ENCODE measurements at places on chromosomes 16 and 17.

DNA sequence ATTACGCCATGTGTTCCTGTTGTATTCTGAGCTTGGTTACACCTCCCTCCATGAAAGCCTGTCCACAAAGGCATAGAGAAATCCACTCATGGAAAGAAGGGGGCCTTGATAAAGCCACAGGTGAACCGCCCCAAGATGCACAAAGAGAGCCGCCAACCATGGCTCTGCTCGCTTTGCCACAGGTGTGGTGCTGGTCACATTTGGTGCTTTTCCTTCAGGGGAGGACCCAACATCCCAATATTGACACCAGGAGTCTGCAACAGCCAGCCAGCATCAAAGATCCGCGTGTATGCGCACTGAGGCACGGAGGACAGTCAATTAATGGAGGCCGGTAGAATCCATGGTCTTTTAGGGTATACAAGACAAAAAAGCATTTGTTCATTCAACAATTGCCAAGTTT lies 7.3 kb downstream of the ABCA3 start:
- no peak for DNase-seq

- no peak for DNase-seq
Measured at GRCh38 chr17:51353296-51353695, 93.0 kb downstream of the UTP18 start.

DNA sequence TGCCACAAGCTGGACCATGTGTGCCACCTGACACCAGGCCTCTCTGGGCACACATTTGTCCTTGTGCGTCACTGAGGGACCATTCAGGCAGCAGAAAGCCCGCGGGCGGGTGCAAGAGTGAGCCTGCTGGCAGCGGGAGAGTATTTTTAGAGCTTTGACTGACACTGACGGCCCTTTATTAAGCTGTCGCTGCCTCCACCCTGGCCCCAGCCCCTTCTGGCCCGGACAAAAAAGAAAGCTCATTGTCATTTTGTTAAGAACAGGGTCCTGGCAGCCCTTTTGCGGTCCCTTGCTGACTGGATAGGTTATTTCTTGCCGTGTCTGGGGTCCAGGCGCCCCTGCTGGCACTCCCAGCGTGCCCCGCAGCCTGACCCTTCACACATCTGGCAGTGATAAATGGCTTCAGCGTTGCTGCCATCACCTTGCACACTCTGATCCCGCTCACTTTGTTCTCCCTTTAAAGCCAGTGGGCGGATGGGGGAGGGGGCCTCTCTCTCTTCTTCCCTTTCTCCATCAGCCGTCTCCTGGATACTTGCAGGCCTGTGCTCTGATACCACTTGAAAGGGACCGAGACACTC lies 78.4 kb upstream of the NKD1 start:
- DNase-seq, result no peak

GRCh38 chr17:57490890-57491289 lies 234.6 kb downstream of the MSI2 start:
- no peak for DNase-seq

- no peak for DNase-seq
Measured at GRCh38 chr17:17545984-17546383, 45.5 kb downstream of the PEMT start.

GRCh38 chr17:18954321-18954720 lies 2.4 kb downstream of the SLC5A10 start:
- DNase-seq, result no peak

- no peak for DNase-seq
Measured at GRCh38 chr16:70706948-70707465, 21.2 kb upstream of the MTSS2 start.

DNA sequence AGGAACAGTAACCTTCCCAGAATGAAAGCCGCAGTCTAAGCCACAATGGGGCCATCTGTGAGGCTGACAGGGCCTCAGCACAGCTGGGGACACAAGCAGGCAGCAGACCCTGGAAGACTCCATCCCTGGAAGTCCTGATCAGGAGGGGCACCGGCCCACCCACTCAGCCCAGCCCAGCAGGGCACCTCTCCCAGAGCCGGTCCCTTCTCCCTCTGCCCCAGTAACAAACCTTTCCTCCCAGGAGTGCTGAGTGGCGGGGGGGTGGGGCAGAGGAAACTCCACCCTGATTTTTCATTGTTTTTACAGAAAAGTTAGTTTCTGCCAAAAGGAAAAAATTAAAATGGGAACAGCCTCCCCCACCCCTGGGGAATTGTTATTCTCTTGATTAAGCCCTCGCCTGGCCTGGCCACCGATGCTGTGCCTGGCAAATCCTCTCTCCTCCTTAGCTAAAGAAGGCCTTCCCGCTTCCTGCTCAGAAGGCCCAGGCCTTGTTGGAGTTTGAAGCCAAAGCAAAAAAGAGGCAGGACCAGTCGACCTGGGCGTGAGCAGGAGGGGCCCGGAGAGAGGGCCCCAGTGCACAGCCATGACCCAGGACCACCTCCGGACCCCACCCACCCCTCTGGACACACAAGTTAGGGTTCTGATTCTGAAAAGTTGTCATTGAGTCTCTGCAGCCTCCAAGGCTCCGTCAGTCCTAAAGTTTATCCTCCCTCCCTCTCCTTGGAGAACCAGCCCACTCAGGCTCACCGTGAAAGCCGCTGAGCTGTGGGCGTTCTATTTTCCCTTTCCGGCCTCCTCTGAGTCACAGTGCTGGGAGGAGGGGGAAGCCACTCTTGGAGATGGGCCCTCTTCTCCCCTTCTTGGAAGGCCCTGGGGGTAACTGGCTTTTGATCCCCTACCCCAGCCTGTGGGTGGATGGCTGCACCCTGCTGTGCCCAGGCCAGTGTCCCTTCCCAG lies 128.4 kb upstream of the TNRC6C start:
- DNase-seq, result no peak

Data from activated CD4-positive, CD25-positive, alpha-beta regulatory T cell (primary cell).